Activated CD4-positive, alpha-beta T cell treated with anti-CD3 and anti-CD28 coated beads, Interleukin-2, Interleukin-4, amounts not matched to agents 100 ng/mL and 50 ng/mL, durations not matched to agents 16 hours and 8 hours (primary cell): ENCODE measurements at places on chromosomes 11 and 22.

GRCh38 chr11:69641681-69642548 is 959 bp downstream of the CCND1 start:
- DNase-seq = no peak

DNA sequence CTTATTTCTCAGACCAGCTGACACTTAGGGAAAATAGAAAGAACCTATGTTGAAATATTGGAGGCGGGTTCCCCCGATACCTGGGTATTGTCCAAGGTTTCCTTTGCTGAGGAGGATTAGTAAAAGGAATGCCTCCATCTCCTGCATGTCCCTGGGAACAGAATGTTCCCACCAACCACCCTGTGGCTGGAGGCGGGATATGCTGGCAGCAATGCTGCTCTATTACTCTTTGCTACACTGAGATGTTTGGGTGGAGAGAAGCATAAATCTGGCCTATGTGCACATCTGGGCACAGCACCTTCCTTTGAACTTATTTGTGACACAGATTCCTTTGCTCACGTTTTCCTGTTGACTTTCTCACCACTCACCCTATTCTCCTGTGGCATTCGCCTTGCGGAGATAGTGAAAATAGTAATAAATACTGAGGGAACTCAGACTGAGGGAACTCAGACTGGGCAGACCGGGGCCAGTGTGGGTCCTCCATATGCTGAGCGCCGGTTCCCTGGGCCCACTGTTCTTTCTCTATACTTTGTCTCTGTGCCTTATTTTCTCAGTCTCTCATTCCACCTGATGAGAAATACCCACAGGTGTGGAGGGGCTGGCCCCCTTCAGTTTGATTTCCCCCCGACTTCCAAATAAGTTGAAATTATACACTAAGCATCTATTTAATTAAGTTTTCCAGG is 32.1 kb downstream of the IGLL1 start:
- DNase-seq = no peak

DNA sequence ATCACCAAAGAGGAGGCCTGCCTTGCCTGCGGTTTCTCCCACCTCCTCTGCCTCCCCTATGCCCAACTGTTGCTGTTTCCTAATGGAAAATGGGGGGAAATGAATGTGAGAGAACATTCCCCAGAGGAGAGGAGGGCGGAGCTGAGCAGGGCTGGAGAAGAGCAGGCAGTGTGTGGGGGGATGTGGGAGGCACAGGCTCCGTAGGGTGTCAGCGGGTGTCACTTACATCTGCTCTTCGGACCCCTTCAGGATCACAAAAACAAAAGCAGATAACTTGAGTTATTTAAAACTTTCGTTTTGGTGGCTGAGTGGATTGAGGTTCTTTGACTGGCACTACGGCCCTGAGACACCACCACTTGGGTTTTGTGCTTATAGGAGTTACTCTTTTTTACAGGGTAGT is 93.8 kb downstream of the CEP164 start:
- no peak for DNase-seq

GRCh38 chr11:63022441-63022840 is 6.8 kb upstream of the SLC22A8 start:
- DNase-seq = no peak

DNA sequence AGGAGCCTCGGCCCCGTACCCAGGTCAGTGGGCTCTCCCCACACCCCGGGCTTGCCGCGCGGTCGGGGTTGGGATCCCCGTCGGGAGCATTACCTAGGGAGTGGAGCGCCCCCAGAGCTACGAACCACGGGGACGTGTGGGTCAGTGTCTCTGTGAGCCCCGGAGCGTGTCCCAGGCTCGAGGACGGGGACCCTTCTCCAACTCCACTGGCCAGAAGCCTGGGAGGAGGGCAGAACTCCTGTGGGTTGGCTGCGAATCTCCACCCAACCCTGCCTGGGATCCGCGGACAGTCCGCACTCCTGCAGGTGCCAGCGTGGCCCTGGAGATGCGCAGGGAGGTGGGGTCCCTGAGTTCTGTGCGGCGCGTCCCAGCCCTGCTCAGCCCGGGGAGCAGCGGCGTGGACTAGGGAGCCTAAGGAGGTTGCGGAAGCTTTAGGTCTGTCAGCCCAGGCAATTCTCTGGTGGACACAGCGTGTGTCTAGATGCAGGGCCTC is 346 bp downstream of the PPFIBP2 start:
- no peak for DNase-seq

GRCh38 chr11:105296386-105296785 is 156.8 kb upstream of the CARD18 start:
- no peak for DNase-seq

DNA sequence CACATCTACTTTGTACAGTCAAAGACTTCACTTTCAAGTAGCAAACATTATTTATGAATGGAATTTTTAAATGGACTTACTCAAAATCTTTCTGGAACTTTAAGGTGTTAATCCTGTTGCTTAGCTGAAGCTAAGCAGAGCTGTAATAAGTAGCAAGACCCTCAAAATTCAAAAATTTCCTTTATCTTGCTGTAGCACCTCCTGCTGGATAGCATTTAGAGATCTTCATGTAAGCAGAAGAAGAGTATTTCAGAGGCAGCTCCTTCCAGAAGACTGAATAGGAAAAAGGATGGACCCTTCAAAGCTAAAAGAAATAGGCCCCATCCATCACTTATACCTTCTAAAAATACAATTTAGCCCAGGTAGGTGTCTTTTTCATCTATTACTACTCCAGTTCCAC is 3.4 kb downstream of the PHF21A start:
- DNase-seq = no peak

- no peak for DNase-seq
Observed at GRCh38 chr22:47328550-47329243, 566.2 kb downstream of the TBC1D22A start.

DNA sequence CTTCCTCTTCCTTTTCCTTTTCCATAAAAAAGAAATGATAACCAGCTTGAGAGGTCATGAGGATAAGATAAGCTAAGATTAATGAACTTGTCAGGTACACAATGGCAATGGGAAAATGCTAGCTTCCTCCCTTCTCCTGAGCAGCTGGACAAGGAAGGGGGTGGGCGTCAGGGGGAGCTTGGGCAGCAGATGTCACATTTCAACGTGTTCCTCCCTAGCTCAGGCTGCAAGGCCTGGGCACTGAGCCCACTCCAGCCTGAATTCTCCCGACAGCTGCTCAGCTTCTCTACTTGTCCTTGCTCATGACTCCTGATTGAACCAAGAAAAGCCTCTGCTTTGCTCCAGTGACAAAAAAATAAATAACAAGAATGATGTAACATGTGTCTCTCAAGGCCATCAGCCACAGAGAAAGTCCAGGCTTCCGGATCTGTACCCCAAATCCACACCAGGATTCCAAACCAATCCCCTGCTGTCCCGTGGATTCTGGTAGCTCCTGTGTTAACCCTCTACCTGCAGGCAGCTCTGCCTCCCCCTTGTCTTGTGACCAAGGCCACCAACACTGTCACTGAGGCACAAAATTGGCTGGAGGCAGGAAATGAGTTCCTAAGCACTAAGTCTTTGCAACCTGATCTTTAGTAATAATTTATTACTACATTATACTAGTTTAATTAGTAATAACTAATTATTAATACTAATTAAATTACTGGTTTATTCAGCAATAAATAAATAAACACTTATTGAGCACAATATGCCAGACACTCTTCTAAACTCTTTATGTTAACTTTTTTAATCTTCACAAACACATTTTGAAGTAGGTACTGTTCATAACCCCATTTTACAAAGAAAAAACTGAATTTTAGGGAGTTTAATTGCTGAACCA is 146.5 kb downstream of the CCDC34 start:
- DNase-seq = no peak

- no peak for DNase-seq
Observed at GRCh38 chr11:16000065-16000464, 356.3 kb downstream of the SOX6 start.

GRCh38 chr11:32428665-32429303 is 6.6 kb downstream of the WT1 start:
- DNase-seq = no peak
